ENCODE measurements at places on chromosomes 6 and 20.
A peak's percentile ranks its signal among the peaks of the same experiment; 100 is the strongest.

DNA sequence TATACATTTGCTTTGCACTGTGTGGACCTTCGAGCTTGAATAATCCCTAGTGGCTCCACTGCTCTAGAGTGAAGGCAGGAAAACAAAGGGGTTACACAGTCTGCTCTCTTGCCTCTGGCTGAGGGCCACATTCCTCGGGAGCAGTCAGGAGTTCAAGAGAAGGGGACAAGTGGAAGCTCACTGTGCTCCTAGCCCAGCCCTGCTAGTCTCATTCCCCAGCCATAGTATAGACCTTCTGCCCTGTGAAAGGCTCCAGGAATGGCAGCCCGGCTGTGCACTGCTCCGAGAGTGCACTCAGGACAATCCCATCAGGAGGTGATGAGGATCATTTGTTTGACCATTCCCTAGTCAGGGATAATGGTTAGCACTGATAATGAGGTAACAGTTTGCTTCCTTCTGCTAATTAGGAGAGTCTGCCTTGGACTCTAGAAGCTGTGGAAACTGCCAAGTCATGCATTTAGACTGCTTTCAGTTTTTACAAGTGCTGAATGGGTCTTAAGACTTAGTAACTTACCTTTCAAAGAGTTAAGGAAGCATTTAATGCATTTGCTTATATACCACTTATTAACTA is 8.5 kb downstream of the IYD start:
- H3K27ac ChIP-seq, result no peak overlapping the region
- H3K36me3 ChIP-seq, result no peaks in the 10 kb centered on the region
- H3K4me3 ChIP-seq, result no peak overlapping the region
- no peaks in the 10 kb centered on the region for H3K27me3 ChIP-seq
- H3K4me1 ChIP-seq, result no peaks in the 10 kb centered on the region

DNA sequence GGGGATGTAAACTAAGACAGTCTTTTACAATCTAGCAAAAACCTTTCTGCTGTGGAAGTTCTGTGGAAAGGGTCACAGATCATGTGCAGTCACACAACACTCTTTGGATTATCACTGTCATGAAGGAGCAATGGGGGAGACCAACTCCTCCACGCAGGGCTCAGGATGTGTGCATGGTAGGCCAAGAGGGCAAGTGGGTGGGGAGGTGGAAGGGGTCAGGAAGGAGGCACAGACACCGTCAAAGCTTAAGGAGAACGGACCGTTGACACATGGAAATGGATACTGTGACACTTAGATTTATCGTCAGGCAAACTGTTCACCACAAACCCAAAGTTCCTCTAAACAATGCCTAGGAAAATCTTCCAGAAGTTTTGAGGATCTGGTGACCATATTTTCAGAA is 215.8 kb downstream of the PAX1 start:
- H3K36me3 ChIP-seq, result no peaks in the 10 kb centered on the region
- no peaks in the 10 kb centered on the region for H3K27me3 ChIP-seq
- H3K4me1 ChIP-seq, result no peaks in the 10 kb centered on the region
- DNase-seq, result no peak

DNA sequence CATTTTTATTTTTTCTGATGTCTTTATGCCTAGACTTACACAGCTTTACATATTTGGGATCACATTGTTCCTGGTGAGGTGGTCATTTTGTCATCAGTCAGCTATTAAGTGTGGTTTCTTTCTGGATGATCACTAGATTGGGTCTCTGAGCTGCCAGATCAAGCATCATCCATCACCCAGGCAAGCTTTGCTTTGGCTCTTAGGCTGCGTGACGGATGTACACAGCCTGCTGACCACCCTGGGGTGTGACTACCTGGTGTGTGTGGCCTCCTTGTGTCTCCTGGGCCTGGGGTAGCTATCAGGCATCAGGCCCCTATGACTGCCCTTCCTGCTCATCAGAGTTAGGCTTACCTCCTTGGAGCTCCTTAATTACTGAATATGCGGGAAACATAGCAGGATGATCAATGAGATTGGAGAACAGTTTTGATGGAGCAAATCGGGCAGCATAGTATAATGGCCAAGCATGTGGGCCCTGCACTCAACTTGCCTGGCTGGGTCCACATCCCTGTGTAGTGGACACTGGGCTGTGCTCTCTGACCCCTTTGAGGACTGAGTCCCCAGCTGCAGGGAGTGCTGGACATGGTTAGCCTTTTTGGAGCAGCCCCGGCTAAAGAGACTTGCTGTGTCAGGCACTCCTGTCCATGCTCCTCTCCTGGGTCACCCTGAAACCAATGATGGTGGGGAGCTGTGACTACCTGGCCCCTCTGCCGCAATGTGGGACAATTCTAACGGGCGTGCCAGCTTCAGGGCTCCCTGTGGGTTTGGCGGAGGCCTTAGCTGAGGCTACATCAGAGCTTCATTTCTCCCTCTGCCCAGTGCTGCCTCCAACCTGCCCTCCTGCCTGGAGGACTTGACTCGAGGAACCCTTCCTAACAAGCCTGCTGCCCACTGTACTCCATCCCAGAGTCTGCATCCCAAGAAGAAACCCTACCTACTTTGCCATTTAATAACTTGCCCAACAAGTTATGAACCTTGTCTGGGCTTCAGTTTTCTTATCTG is 8.2 kb downstream of the DAAM2 start:
- H3K27ac ChIP-seq, result no peak overlapping the region
- H3K4me1 ChIP-seq, result no peaks in the 10 kb centered on the region

GRCh38 chr6:117976030-117976651 is 69.1 kb downstream of the SLC35F1 start:
- H3K4me1 ChIP-seq, result no peaks in the 10 kb centered on the region
- no peak overlapping the region for H3K27ac ChIP-seq
- no peaks in the 10 kb centered on the region for H3K36me3 ChIP-seq
- H3K27me3 ChIP-seq, result no peaks in the 10 kb centered on the region
- no peak overlapping the region for H3K4me3 ChIP-seq

DNA sequence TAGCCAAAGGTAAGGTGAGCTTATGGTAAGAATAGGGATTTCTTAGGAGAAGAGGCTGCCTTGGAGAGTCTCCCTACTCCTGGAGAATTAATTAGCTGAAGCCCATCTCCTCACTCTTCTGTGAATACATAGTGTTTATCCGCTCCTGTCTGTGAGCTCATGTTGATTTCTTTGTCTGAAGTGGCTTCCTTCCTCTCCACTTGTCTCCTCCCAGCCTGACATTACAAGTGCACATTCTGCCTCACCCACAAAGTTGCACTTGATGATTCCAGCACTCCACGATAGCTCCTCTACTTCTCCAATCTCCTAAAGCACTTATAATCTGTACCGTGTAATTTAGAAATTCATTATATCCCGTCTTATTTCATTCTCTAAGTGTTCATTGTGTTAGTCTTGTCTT is 287.2 kb downstream of the QKI start:
- H3K27me3 ChIP-seq, result no peaks in the 10 kb centered on the region
- no peaks in the 10 kb centered on the region for H3K36me3 ChIP-seq
- H3K4me1 ChIP-seq, result no peaks in the 10 kb centered on the region
- H3K27ac ChIP-seq, result no peak overlapping the region
- H3K4me3 ChIP-seq, result no peak overlapping the region
- DNase-seq, result no peak

GRCh38 chr6:128521282-128521632 is 858 bp upstream of the PTPRK start:
- H3K4me3 ChIP-seq, result peak overlapping the region; percentile 86
- no peak for DNase-seq
- H3K27ac ChIP-seq, result no peak overlapping the region
- H3K36me3 ChIP-seq, result no peaks in the 10 kb centered on the region
- H3K27me3 ChIP-seq, result no peaks in the 10 kb centered on the region
- peaks cover 17% of the 10 kb centered on the region for H3K4me1 ChIP-seq

GRCh38 chr6:27066802-27067201 is 180.7 kb upstream of the PRSS16 start:
- H3K27me3 ChIP-seq, result no peaks in the 10 kb centered on the region
- DNase-seq, result no peak
- H3K36me3 ChIP-seq, result no peaks in the 10 kb centered on the region
- no peaks in the 10 kb centered on the region for H3K4me1 ChIP-seq
- no peak overlapping the region for H3K27ac ChIP-seq
- no peak overlapping the region for H3K4me3 ChIP-seq

DNA sequence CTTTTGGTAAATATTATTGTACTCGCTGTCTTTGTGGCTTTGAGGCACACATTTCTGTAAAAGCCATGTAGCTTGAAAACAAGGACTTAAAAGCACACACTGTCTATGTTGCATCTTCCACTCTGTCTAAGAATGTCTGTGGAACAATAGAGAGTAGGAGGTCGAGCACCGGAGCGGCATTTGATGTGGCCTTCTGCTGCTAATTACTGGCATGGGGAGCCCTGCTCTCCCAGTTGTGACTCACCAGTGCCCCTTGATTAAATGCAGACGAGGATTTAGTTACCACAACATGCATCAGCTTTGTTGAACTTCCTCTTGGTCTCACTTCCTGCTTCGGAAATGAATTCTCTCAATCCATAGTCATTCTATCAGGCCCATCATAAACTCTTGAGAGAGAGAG is 680.7 kb upstream of the SLC35B3 start:
- no peaks in the 10 kb centered on the region for H3K4me1 ChIP-seq
- DNase-seq, result no peak
- H3K36me3 ChIP-seq, result no peaks in the 10 kb centered on the region
- no peaks in the 10 kb centered on the region for H3K27me3 ChIP-seq

DNA sequence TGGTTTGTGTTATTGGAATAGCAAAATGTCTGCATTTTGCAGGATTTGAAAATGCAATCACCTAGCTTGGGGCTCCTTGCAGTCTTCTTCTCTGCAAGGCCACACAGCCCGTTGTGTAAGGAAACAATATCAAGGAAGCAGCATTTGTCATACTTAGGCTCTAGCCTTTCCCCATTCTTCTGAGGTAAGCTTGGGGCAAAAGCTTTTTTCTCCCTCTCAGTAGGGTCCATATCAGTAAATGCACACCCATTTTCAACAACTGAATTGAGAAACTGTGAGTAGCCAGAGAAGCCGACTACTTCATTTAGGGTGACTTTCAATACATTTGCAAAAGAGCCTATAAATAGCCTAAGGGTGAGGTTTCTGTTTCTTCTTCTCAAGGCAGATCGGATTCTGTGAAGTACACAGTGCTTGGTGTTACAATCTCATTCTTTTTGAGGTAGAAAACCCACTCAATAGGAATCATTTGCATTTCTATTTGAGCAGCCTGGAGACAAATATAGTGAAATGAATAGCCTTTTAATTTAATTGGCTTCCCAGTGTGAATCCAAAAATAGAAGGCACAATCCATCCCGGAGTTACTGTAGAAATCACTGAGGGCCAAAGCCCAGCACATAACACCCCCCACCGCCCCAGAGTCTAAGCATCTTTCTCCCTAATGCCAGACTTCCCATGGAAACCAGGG is 61.8 kb downstream of the BTBD3 start:
- no peak overlapping the region for H3K4me3 ChIP-seq
- no peaks in the 10 kb centered on the region for H3K36me3 ChIP-seq
- no peak for DNase-seq
- H3K27ac ChIP-seq, result no peak overlapping the region
- no peaks in the 10 kb centered on the region for H3K4me1 ChIP-seq

- no peaks in the 10 kb centered on the region for H3K36me3 ChIP-seq
- no peaks in the 10 kb centered on the region for H3K27me3 ChIP-seq
- H3K4me3 ChIP-seq, result no peak overlapping the region
- DNase-seq, result no peak
- H3K27ac ChIP-seq, result no peak overlapping the region
- H3K4me1 ChIP-seq, result no peaks in the 10 kb centered on the region
These were observed 38.8 kb upstream of the KHDRBS2 start for GRCh38 chr6:62324834-62325233.

DNA sequence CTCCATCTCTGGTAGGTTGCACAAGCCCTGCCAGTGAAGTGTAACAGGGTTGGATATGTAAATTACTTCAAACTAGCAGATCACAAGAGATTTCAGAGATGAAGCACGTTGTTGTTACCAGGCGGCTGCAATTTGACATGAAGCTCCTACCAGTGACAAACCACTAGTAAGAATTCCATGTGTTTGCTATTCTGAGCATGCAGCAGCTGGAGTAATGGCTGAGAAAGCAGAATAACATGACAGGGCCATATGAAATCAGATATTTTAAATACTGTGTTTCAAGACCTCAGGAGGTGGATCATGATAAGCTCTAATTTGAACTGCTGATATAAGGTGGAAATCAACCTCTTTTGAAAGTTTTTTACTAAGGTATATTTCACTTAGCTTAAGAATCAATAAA is 11.4 kb downstream of the RIN2 start:
- H3K4me3 ChIP-seq, result no peak overlapping the region
- no peak for DNase-seq
- H3K36me3 ChIP-seq, result no peaks in the 10 kb centered on the region
- no peak overlapping the region for H3K27ac ChIP-seq
- H3K4me1 ChIP-seq, result peaks cover 8% of the 10 kb centered on the region
- no peaks in the 10 kb centered on the region for H3K27me3 ChIP-seq

DNA sequence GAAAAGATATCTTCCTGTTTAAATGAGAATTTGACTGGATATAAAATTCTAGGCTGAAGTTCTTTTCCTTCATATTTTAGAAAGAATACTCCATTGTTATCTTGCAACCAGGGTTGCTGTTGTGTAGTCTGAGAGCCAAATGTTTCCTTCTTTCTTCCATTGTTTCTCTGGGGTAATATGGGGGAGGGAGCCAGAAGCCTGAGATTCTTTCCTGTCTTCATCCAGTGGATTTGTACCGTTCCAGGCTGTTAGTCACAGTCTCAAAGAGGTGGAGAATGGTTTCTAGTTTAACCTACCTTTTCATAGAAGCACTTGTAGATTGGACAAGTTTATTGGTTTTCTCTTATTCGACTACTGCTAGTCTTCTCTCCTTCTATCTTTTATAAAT is 6.1 kb upstream of the ULBP3 start:
- H3K36me3 ChIP-seq, result no peaks in the 10 kb centered on the region
- no peak overlapping the region for H3K27ac ChIP-seq
- DNase-seq, result no peak
- H3K27me3 ChIP-seq, result no peaks in the 10 kb centered on the region

GRCh38 chr6:157832250-157832967 is 9.4 kb downstream of the SNX9 start:
- H3K4me3 ChIP-seq, result no peak overlapping the region
- H3K36me3 ChIP-seq, result no peaks in the 10 kb centered on the region
- H3K4me1 ChIP-seq, result peaks cover 27% of the 10 kb centered on the region
- DNase-seq, result no peak
- peak overlapping the region; percentile 66 for H3K27ac ChIP-seq

DNA sequence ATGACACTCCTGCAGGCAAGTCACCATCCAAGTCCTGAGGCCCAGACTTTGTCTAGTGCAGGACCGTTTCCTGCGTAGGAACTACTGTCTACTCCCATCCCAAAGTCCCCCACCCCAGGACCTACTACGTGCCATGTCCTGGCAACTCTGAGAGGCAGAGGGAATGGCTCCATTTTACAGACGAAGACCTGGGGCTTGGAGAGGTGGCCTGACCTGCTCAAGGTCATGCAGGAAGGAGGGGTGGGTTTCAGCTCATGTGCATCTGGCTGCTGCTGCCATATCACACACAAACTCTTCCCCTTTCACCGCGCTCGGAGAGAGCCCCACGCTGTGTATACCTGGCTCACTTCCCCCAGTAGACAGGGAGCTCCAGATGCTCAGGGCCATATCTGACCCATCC is 1.2 kb upstream of the NOL4L start:
- H3K27me3 ChIP-seq, result no peaks in the 10 kb centered on the region
- no peak for DNase-seq
- H3K4me1 ChIP-seq, result peaks cover 40% of the 10 kb centered on the region

GRCh38 chr6:69097948-69098347 is 462.9 kb downstream of the ADGRB3 start:
- no peaks in the 10 kb centered on the region for H3K36me3 ChIP-seq
- no peak overlapping the region for H3K27ac ChIP-seq
- DNase-seq, result no peak
- H3K27me3 ChIP-seq, result no peaks in the 10 kb centered on the region
- no peaks in the 10 kb centered on the region for H3K4me1 ChIP-seq

All from HCT116 (cell line).